Left lobe of liver (tissue), 2 donors: ENCODE measurements at places on chromosomes 1 and 21. TPM values are rescaled to one million over a fixed set of nuclear protein-coding genes. Genes with fewer than 3 reads are reported as not detected.

DNA sequence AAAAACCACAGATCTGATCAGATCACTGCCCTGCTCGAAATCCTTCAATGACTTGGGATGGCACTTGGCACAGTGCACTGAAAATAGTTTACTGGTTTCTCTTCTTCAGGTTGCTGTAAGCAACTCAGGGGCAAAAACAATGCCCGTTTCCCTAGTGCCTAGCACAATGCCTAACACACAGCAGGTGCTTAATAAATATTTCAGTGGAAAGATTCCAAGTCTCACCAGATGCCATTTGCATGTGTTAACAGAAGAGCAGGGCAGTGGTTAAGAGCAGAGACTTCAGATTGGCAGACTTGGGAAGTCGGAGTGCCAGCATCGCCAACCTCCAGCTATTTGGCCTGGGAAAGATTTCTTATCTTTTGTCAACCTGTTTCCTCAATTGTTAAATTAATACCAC, 10.9 kb upstream of the METTL25B start:
- DNase-seq, result no peak

DNA sequence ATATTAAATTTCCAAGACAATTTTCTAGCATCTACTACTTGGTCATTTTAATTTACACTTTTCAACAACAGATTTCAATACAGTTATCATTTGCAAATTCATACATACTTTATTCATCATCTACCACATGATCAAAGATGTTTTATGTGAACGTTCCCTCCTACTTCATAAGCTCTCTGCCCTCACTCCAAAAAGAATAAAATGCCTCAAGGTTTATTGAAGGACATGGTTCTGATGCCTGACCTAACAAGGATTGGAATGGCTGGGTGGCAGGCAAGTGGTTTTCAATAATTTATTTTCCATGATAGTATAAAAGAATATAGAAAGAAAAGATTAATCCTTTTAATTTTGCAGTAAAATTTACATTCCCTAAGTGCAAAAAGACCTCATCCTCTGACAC, 5.4 kb downstream of the CDKN2C start:
- DNase-seq, result no peak

DNA sequence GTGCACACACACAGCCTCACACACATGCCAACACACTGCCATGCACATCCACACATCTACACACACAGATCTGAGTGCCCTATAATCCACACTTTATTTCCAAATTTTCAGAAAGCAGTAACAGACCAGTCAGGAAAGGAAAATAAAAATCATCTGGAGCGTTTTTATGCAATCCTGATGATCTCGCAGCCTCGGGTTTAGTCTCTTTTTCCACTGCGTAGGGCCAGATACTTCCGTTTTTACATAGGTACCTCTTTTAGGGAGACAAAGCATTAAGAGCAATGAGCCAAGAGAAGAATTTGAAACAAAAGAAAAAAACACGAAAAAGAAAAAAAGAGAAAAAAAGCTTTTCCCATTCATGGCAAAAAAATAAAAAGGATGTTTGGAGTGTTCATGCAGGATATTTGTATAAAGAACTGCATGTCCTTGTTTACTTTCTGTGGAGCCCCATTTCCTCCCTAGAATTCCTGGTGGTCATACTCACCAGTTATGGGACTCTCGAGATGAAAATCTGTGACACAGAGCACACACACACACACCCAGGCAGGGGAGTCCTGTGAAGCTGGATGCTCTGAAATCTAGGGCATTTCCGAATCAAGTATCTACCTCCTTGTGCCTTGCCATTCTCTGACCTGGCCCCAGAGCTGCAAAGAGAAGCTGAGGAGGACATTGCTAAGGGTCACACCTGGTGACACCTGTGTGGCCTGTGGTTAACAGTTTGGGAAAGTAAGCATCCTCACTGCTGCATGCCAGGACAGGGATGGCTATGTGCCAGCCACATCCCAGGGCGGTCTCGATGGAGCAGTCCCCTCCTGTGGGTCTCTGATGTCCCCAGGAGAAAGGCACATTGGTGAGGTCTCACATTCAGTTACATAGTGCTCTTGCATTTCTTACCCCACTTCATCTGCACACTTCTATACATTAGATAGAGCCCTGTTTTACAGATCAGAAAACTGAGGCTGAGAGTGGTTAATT, 83.6 kb downstream of the RUNX1 start:
- DNase-seq, result no peak

GRCh38 chr1:89951766-89952604, 42.9 kb upstream of the ZNF326 start:
- DNase-seq, result no peak

DNA sequence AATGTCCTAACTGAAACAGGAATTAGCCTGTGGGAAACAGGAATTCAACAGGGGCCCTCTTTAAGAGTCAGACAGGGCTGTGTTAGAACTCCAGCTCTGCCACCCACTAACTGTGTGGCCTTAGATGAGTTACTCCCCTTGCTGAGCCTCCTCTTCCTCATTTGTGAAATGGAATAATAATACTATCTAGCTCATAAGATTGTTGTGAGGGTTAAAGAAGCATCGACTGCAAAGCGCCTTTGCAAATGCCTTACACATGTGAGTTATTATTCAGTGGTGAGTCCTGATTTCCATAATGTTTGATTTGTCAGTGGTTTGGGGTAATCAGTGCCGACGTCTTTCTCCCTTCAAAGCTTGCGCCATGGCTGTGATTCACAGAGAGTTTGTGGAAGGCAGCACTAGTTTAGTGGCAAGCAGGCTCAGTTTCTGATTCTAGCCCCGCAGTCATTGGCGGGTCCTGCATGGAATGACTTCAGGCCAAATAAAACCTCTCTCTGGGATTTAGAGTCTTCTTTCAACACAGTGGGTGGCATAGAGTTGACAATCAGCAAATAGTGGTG, 388.5 kb downstream of the PLPP3 start:
- no peak for DNase-seq

- no peak for DNase-seq
Measured at GRCh38 chr1:79679916-79680315, 673.4 kb upstream of the ADGRL4 start.

GRCh38 chr21:42655796-42656770, 2.7 kb downstream of the PDE9A start:
- no peak for DNase-seq

GRCh38 chr1:43634721-43635120, 15.2 kb upstream of the KDM4A start:
- DNase-seq, result no peak

DNA sequence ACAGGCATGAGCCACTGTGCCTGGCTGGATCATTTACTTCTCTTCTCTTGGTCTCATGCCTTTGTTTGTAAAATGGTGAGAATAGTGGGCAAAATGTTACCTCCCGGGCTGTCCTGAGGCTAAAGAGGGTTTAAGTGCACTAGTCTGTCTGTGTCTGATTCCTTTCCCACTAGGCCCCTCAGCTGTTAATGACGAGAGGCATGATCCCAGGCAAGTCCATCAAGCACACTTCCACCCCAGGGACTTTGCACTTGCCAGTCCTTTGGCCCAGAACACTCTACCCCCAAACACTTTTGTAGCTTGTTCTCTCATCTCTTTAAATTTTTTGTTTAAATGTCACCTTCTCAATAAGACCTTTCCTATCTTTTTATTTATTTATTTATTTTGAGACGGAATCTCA, 13.8 kb upstream of the EPB41 start:
- no peak for DNase-seq

DNA sequence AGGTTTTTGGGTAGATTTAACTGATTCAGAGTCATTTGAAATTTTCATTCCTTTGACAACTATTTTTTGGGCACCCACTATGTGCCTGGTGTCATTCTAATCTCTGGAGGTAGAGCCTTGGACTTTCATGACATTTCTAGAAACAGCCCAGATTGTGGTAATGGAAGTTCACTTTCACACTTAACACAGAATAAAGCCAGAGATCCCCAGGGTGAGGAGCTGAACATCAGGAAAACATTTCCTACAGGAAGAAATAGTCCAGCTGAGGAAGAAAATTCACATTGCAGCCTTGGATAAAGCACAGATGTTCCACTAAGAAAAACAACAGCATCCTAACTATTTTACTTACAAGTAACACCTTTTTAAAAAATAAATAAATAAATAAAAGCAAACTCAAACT, 102.4 kb upstream of the KRTAP19-8 start:
- DNase-seq, result no peak

- no peak for DNase-seq
Measured at GRCh38 chr1:194150242-194150641, 963.8 kb upstream of the B3GALT2 start.

DNA sequence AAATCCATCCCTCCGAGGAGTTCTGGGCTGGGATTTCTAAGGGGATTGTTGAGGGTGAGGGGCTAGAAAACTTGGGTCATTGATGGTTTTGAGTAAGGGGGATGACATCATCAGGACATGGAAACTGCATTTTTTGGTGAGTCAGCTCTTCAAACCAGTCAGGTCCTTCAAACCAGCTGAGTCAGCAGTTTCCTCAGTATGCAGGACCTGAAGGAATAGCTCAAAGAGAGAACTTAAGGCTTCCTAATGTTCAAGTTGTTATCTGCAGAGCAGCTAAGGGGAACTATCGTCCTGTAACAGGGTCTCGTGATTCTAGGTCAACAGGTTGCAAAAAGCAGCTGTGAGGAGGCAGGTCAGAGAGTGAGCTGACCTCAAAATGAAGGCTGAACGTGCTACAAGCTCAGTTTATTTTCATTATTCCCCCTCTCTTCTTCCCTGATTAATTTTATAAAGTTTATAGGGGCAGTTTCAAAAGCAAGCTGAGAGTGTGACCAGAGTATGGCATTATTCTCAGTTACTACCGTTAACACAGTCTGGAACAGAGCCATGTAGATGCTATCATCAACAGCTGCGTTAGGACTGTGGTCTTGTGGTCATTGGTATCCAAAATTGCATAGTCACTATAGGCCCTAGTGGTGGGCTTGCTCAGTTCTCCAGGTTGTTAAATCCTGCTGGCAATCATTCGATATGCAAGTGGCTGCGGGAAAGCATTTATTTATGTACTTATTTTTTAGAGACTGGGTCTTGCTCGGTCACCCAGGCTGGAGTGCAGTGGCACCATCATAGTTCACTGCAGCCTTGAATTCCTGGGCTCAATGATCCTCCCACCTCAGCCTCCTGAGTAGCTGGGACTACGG, 10.7 kb upstream of the SDC3 start:
- peak; percentile 31 for DNase-seq

DNA sequence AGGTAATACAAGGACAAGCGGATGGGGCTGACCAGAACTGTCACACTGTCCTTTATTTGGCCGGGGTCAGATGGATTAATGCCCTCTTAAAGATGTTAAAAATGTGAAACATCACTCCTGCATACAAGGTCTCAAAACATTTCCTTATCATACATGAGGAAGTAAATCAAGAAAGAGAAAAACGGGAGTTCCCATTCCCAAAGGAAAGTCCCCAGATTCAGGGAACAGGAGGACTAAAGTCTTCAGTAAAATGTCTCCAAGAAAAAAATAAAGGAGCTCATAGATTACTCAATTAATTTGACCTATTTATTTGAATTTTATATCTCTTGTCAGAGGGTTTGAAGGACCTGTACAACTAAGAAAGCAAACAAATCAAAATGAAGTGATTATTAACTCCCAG, 13.4 kb upstream of the HSD11B1 start:
- no peak for DNase-seq

- no peak for DNase-seq
Measured at GRCh38 chr1:78143152-78143551, 97.4 kb downstream of the GIPC2 start.

DNA sequence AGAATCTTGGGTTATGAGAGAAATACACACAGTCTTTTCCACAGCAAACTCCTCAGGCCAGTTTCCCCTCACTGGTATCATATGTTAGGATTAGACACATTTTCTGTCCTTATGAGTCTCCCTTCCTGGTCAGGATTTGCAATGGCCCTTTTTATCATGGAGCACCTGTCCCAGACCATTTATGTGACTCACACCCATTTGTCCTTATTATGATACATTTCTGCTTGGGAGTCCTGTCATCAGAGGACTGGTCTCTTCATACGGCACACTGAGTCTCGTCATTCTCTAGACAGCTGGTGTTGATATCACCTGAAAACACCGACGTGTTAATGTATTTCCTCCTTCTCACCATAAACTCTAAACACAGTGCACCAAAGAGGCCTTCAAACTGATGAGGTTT, 105.0 kb upstream of the SYT6 start:
- no peak for DNase-seq

GRCh38 chr1:8407652-8408051, 89.7 kb downstream of the SLC45A1 start:
- no peak for DNase-seq

The AMY2A gene
- total RNA-seq, result 0.60 TPM

The LAD1 gene
- 27.8 TPM for total RNA-seq

The FASLG gene
- total RNA-seq, result not detected

The PCP4 gene
- total RNA-seq, result not detected

The COL8A2 gene
- total RNA-seq, result 0.50 TPM
